ENCODE measurements at places on chromosomes 3 and 15.

- no peak for DNase-seq
These were observed 13.0 kb downstream of the PLCD1 start for GRCh38 chr3:38016410-38016809.

GRCh38 chr15:86347245-86347644 lies 267.6 kb downstream of the AGBL1 start:
- DNase-seq, result no peak

GRCh38 chr3:184821034-184821433 lies 9.1 kb downstream of the VPS8 start:
- no peak for DNase-seq

GRCh38 chr15:35929740-35930444 lies 383.9 kb upstream of the DPH6 start:
- DNase-seq, result no peak

DNA sequence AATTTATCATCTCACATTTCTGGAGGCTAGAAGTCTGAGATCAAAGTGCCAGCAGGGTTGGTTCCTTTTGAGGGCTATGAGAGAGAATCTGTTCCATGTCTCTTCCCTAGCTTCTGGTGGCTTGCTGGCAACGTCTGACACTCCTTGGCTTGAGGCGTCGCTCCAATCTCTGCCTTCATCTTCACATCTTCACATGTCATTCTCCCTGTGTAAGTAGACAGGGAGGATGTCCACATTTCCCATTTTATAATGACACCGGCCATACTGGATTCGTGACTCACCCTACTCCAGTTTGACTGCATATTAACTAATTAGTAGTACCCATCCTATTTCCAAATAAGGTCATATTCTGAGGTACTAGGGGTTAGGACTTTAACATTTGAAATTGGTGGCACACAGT lies 17.5 kb upstream of the ARHGAP31 start:
- no peak for DNase-seq

DNA sequence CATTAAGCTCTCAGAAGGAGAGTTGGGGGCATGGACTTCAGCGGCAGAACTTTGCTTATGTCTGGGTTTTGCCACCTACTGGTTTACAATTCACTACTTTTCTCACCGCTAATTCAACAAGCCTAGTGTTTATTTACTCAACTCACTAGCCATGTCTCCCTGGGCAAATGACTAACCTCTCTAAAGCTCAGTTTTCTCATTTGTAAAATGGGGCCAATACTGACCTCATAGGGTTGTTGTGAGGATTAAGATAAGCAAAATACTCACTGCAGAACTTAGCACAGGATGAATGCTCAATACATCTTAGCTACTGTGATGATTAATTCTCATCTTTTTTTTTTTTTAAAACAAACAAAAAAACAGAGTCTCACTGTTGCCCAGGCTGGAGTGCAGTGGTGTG lies 106.3 kb downstream of the CADPS start:
- DNase-seq, result no peak

- no peak for DNase-seq
These were observed 237.3 kb downstream of the CNTN6 start for GRCh38 chr3:1330107-1330506.
